NT2/D1 (cell line): ENCODE measurements at places on chromosomes 6 and 20.
A peak's percentile ranks its signal among the peaks of the same experiment; 100 is the strongest.

DNA sequence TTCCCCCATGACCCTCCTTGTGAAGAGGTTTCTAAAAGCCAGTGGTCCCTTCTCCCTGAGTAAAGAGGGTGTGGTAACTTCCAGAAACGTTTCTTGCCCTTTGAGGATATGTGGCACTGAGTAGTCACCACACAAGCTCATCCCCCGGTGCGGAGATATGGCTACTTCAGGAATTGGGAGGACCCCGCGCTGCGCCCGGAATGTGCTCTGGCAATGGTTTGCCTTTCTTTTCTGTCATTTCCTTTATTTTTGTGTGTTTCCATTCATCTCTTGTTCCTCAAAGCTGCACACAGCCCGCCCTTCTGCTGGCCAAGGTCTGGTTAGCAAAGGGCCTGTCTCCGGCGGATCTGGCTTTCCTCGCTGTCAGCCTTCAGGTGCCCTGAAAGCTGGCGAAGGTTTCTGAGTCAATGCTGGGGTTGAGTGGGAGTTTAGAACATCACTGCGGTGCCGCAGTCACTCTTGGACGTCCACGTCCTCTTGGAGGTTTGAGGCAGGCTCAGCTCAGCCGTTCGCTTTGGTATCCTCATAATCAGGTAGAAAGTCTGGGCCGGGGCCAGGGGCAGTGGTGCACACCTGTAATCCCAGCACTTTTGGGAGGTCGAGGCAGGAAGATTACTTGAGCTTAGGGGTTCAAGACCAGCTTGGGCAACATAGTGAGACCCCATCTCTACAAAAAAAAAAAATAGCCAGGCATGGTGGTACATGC is 67.2 kb downstream of the TCP11 start:
- DNase-seq: no peak

GRCh38 chr20:44683263-44684046 is 31.7 kb upstream of the CCN5 start:
- DNase-seq: peak; percentile 79

- DNase-seq: no peak
These were observed 503.8 kb upstream of the MARCKS start for GRCh38 chr6:113353392-113353791.

GRCh38 chr6:13267142-13267651 is 61.1 kb downstream of the TBC1D7 start:
- DNase-seq: no peak

GRCh38 chr20:50190251-50191064 is at the start of gene CEBPB:
Gene CEBPB, plus strand, starts transcription at chr20:50190830. Its CDS starts 204 bp downstream, at chr20:50191034.
- peak; percentile 84 for DNase-seq

DNA sequence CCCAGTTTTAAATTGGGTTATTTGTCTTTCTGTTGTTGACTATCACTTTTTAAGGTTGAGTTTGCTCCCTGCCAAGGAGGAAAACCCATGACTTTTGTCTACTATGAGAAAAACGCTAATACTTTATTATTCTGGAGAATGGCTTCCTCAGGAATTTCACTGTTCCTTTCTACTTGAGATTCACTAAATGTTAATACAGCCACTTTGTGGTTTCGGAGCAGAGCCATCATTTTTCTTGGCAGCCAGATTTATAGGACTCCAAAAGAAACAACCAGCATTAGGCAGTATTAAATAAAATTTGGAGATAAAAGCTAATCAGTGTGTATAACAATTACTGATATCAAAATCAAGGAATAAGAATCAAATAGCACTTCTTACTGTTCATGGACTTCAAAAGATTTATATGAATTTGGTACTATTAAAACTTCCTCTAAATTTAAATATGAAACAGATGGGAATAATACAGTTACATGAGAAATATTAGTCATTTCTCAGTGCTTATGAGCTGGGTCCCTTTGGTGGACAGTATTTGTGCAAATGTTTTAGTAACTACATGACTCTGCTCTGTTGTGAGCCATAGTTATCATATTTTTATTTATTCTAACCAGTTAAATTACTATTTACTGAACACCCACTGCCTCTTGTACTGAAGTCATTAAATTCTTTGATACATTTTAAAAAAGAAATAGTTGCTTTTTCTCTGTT is 64.1 kb upstream of the FBXO30 start:
- DNase-seq: no peak

GRCh38 chr6:10128721-10129120 is 286.2 kb downstream of the TFAP2A start:
- no peak for DNase-seq

DNA sequence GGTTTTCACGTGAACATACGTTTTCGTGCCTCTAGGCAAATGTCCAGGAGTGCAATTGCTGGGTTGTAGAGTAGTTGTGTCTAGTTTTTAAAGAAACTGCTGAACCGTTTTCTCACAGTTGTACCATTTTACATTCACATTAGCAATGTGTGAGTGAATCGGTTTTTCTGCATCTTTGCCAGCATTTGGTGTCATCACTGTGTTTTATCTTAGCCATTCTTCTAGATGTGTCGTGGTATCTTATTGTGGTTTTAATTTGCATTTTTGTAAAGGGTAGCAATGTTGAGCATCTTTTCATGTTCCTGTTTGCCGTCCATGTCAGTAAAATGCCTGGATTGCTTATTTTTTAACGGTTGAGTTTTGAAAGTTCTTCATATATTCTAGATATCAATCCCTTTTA is 10.2 kb downstream of the DOK5 start:
- DNase-seq: no peak

- DNase-seq: no peak
These were observed 16.7 kb downstream of the PCMT1 start for GRCh38 chr6:149766156-149766769.

GRCh38 chr20:1818247-1818840 is 76.9 kb upstream of the SIRPA start:
- DNase-seq: no peak

DNA sequence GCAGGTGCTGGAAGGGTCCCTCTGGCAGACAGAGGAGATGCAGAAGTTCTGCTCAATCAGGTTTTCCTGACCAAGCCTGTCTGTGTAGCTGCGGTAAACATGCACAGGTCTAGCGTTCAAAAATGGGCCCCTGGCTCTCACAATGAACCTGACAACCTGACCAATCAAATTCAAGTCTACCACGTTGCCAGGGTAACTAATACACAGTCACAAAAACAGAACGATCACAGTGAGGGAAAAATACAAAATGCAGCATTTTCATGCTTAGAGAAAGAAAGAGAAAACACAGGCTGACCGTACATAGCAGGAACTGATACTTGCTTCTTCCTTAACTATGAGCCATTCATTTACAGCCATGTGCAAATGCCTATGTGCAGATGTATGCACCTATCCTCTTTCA is 353.1 kb upstream of the TSHZ2 start:
- DNase-seq: no peak

DNA sequence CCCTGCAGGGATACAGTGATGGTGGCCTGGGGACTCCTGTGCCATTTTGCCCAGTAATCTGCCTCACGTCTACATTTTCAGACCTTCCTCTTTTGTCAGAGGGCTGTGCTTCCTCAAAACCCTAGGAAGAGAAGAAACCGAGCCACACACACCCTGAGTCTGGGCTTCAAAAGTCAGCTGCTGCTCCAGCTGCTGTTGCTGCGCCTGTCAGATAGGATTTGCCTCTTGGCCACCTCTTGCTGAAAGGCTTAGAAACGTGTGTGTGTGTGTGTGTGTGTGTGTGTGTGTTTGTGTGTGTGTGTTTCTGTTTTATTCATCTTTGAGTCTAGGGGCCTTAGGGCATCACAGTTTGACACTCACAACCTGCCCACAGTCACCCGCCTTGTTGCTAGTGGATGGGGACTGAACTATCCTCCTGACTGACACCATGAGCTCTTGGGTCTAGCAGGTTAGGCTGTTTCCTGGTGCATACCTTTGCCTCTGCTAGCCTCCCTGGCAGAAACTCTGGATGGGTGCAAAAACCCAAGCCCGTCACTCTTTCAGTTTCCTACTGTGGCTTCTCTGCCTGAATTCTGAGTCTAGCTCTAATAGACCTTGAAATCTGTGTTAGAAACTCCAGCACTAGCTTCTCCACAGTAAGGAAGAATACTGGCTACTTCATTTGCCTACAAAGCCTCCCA is 94.9 kb upstream of the CEP85L start:
- no peak for DNase-seq

DNA sequence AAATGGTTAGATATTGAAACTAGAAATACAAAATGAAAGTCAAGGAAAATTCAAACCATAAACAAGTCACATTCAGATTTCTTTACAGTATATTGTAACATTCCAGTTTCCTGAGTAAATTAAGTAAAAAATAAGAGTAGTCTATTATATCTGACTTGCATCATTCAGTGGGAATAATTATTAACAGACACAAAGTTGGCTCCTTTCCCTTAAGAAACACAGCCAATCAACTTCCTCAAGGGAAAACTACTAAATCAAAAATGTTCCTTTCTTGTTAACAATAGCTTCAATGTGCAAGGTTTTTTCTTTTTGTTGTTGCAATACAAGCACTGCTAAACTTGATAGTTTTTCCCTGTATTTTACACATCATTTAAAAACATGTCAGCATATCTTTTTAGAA is 33.2 kb downstream of the DNAAF9 start:
- no peak for DNase-seq

GRCh38 chr20:63274381-63275228 is 2.0 kb downstream of the ARFGAP1 start:
- no peak for DNase-seq

DNA sequence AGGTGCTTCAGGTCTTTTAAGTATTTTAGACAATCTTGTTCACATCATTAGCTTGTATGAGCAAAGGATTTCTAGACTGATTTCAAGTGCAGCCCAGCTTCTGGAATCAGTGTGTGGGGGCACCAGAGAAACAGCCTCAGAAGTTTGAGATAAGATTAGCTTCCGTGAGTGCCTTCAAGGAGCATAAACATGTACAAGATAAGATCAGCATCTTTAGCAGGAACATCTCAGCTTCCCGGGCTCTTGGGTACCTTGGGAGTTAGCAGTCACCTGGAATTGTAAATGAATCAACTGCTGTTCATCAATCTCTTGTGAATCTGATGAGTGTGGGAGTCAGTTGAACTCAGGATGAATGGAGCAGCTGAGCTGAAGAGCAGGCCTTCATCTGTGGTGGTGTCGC is 12.0 kb upstream of the CITED2 start:
- no peak for DNase-seq

GRCh38 chr6:8243475-8243874 is 141.1 kb upstream of the EEF1E1 start:
- DNase-seq: no peak

- no peak for DNase-seq
These were observed 81.3 kb upstream of the SIRPA start for GRCh38 chr20:1813674-1814635.

GRCh38 chr20:9214685-9215084 is 145.8 kb downstream of the PLCB4 start:
- DNase-seq: no peak

- no peak for DNase-seq
These were observed 493 bp downstream of the CRYBG1 start for GRCh38 chr6:106360989-106361430.

- no peak for DNase-seq
These were observed 65.6 kb upstream of the RREB1 start for GRCh38 chr6:7042056-7042653.
